HT-29 (cell line): ENCODE measurements at places on chromosomes 4 and X. TPM values are rescaled to one million over a fixed set of nuclear protein-coding genes. Genes with fewer than 3 reads are reported as not detected.

Gene MAGEA1
- not detected in 2 replicates for total RNA-seq

Gene NEUROG2
- total RNA-seq: not detected in 2 replicates

GRCh38 chr4:79472693-79473438, 64.8 kb upstream of the GK2 start:
- no peak for DNase-seq

Gene REELD1
- total RNA-seq: not detected in 2 replicates

Gene MAGEB4
- not detected in 2 replicates for total RNA-seq

DNA sequence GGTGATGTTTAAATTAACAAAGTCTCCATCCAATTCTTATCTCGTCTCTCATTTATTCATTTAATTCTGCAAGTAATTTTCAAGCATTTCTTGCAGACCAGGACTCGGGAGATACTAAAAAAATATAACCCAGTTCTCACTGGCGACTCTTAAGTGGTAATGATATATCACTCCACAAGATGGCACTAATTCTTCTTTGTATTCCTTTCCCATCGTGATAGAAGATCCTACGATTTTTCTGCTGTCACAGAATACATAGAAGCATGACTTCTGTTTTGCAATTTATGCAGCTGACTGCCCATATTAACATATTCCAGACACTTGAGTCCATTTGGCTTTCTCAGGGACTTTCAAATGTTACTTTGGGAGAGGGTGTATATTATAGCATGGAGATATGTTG, 64.0 kb upstream of the FGF13 start:
- DNase-seq: peak; percentile 54

Gene NAP1L3
- not detected in 2 replicates for total RNA-seq

DNA sequence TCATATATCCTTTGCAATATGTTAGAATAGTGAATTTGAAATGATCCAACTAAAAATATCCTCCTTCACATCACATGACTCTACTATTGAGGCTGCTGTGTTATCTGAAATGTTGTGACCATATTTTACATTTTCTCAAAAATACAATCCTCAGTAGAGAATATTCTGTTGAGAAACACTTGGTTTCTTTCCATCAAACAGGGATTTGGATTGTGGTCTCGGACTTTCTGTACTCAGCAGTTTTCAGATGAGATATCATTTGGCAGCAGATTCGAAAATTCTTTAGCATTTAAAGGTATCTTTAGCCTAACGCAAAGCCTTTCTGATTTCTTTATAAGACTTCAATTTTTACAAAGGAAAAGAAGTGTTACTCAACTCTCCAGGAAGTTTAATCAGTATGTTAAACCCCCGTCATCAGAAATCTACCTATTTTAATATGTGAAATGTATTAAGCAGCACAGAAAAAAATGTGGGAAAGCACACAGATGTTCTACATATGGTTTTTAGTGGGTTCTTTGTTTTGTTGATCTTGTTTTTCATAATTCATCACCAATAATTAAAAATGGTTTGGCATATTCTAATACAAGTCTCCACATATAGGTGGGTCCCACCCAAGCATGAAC, 55.4 kb upstream of the ANXA3 start:
- no peak for DNase-seq

Gene PCYT1B
- total RNA-seq: not detected in 2 replicates

Gene CT83
- total RNA-seq: not detected in 2 replicates

DNA sequence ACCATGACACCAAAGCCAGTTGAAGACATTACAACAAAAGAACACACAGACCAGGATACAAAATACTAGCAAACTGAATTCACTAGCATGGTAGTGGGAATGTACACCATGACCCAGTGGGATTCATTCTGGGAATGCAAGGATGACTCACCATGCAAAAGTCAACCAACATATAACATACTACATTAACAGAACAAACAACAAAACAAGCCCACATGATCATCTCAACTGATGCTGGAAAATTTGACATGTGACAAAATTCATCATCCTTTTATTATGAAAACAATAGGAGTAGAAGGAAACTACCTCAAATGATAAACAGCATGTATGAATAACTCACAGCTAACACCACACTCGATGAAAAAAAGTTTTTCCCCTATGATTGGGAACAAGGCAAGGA, 190.2 kb downstream of the DCLK2 start:
- DNase-seq: no peak

DNA sequence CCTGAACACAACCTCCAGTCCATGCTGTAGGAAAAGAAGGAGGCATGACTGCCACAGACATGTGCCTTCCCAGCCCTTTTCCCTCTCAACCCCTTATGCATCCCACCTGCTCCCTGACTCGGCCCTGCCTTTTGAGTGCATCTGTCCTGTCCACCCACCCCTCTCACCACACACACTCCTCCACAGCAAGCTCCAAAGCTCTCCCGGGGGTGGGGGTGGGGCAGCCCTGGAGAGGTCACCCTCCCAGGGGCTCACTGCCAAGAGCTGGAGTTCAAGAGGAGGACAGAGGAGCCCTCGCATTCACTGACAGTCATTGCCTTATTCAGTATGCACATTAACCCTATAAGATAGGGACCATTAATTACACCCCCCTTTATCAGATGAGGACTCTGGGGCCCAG, 46.6 kb upstream of the MAMLD1 start:
- no peak for DNase-seq

GRCh38 chrX:130680164-130681035, 222.6 kb downstream of the ENOX2 start:
- no peak for DNase-seq

GRCh38 chrX:24405959-24406358, 45.5 kb downstream of the SUPT20HL1 start:
- no peak for DNase-seq

- DNase-seq: no peak
Observed at GRCh38 chrX:9534686-9535085, 69.8 kb downstream of the TBL1X start.

- DNase-seq: peak; percentile 47
Observed at GRCh38 chr4:5050520-5051277, 581 bp upstream of the STK32B start.

Gene RHOH
- not detected in 2 replicates for total RNA-seq

Gene SERTM2
- not detected in 2 replicates for total RNA-seq

Gene STATH
- total RNA-seq: not detected in 2 replicates

Gene SYN1
- total RNA-seq: not detected in 2 replicates

DNA sequence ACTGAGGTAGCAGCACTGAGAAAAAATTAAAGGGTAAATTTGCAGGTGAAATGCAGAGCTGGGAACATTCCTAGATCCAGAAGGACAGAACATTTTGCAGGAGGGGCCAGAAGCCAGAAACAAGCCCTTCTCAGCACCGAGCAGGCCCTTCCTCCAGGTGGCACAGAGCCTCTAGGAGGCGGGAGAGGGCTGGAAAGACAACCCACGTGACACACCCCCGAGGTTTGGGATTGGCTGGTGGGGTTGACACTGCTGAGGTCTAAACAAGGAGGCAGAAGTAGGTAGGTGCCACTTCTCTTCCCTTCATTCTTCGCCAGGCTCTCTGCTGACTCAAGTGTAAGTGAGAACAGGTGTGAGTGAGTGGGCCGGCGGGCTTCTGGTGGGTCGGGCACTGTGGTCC, at the start of gene PAGE4:
PAGE4 (plus strand) TSS at position 288 of the 400 bp plus-strand sequence. CDS start 1,126 bp downstream, outside the sequence.
- DNase-seq: no peak

GRCh38 chr4:102399021-102399420, 53.7 kb upstream of the SLC39A8 start:
- DNase-seq: no peak

- no peak for DNase-seq
Observed at GRCh38 chr4:73901031-73901430, 31.8 kb downstream of the CXCL1 start.

Gene SLC34A2
- not detected in 2 replicates for total RNA-seq

DNA sequence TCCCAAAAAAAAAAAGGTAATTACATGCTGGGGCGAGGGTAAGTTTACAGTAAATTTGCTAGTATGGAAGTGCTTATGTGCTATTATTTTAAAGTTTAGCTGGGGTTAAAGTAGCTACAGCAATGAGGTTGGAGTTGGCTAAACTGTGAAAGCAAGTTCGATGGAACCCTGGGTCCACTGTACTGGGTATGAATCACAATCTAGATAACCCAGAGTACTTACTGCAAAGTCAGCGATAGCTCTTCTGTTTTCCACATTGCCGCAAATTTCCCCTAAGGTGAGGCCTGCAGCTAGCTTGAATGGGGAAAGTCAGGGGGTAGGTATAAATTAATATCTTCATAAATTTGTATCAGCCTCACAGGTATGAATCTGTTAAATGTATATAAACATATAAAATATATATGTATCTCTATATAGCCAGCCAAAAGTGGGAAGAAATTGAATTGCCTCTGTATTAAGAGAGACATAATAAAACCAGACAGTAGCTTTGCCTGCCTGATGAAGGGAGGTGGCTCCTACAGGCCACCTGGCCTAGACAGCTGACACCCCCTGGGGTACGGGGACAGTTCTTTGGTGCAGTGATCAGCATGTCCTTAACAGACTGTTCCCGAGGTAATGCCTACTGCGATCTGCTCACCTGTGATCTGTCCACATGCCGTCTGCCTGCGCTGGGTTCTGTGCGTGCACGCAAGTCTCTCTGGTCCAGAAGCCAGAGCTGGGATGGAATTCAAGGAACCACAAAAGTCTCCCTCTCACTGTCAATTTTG, 30.6 kb downstream of the CLRN2 start:
- no peak for DNase-seq

DNA sequence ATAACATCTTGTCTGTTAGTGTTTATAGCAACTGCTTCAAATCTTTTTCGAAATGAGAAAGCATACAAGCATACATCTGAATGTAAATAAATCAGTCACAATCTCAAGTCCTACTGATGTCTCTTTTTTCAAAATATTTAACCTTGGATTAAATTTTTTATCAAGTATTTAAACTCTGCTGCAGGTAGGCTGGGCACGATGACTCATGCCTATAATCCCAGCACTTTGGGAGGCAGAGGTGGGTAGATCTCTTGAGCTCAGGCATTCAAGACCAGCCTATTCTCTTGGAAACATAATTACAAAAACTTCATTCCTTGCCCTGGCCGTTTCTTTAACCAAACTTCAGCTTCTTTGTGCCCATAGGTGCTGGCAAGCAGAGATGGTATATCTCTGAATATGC, 540.3 kb upstream of the GALNT7 start:
- DNase-seq: peak; percentile 8

Gene KLF8
- total RNA-seq: 1.0 and 1.5 TPM in 2 replicates

Gene VEGFC
- not detected in 2 replicates for total RNA-seq

DNA sequence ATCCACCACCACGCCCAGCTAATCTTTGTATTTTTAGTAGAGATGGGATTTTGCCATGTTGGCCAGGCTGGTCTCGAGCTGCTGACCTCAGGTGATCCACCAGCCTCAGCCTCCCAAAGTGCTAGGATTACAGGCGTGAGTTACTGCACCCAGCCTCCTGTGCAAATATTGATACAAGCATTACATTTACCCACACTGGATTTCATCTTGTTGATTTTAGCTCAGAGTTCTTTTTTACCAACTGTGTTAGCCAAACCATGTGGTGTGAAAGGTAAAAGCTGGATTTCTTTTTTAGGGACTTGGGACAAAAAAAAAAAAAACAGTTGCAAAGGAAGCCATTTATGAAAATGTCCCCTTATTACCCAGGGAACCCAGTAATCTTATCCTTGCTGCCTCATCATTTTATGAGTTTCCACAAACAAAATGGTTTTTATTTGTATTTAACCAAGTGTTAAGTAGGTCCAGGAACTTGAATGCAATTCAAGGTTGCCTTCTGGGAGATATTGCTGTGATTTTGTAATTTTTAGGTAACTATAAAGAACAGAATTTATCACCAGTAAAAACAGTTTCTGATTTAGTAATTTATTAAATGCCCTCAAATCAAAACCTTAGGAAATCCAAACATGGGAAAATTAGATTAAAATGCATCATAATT, 202.5 kb downstream of the PALLD start:
- no peak for DNase-seq

- DNase-seq: no peak
Observed at GRCh38 chrX:39601231-39602177, 496.3 kb downstream of the BCOR start.

DNA sequence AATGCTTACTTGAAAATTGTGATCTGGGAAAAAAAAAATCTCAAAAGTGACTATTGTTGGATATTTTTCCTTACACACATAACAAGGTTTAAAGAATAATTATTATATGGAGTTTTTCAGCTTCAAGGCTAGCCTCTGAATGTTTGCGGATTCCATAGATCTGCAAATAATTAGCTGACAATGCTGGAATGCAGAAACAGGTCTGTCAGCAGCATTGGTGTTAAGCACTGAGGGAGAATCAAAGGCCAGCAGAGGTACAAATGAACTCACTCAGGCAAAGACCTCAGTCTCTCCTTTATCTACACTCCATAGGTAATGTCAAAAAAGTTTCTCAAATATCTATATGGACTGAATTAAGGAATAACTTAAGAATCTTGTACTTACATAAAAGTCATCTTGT, 35.1 kb downstream of the SMIM31 start:
- no peak for DNase-seq

DNA sequence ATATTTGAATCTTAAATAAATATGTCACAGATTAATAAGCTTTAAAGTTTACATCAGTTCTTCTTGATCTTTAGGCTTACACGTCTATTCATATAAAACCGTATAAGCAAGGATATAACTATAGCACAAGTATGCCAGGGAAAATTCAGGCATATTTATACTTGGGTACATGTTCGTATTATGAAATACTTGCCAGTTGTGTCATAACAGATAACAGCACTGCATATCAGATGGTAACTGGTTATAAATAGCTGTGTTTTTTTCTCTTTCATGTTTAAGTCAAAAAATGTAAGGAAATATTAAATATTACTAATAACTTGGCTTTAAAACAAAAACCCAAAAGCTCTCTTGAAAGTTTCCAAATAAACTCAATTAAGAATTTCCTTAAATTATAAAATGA, 17.5 kb downstream of the BRWD3 start:
- no peak for DNase-seq

GRCh38 chr4:71141125-71141524, 147.7 kb downstream of the DCK start:
- DNase-seq: no peak

- peak; percentile 21 for DNase-seq
Observed at GRCh38 chr4:173990126-173990868, 293.2 kb downstream of the FBXO8 start.

Gene POF1B
- total RNA-seq: 46.3 and 48.7 TPM in 2 replicates

- DNase-seq: no peak
Observed at GRCh38 chrX:122625821-122626220, 558.3 kb upstream of the GRIA3 start.

GRCh38 chrX:153905481-153906095, 1.1 kb downstream of the AVPR2 start:
- DNase-seq: no peak

DNA sequence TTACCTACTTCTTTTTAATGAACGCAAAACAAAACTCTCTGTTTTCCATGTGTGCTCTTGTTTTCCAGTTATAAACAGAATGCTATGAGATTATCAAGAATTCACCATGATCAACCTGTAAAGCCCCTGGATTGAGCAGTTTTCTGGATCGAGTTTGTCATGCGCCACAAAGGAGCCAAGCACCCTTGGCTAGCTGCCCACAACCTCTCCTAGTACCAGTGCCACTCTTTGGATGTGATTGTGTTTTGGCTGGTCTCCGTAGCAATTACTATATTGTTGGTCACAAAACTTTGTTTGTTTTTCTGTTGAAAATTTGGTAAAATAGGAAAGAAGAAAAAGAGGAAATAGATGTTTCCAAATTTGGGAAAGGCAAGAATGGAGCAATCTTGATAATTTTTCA, 51.1 kb downstream of the UGT2B7 start:
- DNase-seq: no peak

GRCh38 chrX:24376403-24376802, 16.0 kb downstream of the SUPT20HL1 start:
- no peak for DNase-seq

Gene GPRASP1
- total RNA-seq: 0.13 and 0.23 TPM in 2 replicates

- DNase-seq: no peak
Observed at GRCh38 chr4:157574606-157575005, 354.1 kb downstream of the GRIA2 start.

Gene ZNF674
- total RNA-seq: 2.6 and 4.0 TPM in 2 replicates
